ENCODE measurements at places on chromosomes 4 and X.

DNA sequence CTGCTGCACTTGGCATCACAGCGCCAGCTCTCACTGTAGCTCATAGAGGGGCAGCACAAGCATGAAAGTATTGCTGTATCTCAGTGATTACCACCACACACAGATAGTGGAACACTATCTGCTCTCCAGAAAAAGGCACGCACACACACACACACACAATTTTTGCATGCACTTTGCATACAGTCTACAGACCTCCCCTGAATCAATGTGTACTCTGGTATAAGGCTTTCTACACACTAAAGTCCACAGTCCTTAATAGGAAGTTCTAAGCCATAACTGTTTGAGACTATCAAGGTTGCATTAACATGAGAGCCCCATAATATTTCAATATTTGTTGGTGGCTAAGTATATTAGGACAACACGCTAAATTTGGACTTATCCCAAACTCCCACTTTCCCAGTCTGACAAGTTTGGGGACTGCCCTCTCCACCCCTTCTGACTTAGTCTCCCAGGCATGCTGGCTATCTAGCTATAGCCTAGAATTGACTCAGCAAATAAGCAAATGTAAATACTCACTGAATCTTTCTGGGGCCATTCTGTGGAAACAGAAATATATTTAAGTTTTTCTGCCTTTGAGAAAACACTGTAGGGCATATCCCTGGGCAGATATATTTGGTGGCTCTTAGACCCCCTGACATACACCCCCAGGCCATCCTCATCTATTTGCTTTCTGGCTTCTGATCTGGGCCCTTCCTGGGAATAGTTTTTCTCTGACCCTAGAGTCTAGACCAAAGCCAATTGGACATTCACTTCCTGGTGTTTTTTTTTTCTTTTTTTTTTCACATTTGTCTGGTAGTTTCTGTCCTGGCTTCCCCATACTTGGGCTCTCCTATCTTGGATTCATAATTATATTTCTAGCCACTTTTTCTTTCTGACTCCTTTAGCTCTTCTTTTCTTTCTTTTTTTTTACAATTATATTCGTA lies 36.4 kb upstream of the CT47C1 start:
- DNase-seq = no peak

DNA sequence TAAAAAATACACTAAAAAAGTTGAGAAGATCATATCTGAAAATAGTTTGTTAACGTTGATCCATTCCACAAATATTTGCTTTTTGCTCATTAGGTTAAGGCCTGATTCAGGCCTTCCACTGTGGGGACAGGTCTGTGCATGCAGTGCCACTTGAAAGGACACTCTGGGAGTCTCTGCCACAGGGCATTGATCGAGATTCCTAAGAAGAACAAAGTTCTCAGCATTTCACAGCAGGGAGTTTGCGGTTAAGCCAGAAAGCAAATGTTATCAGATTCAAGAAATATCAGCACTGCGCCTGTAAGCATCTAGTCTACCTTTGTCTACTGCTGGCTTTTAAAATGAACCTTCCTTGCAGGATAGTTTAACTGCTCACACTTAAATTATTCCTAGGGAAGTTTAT lies 62.2 kb upstream of the TNIP3 start:
- DNase-seq = no peak

GRCh38 chr4:169620880-169621248 lies 486 bp downstream of the CLCN3 start:
- DNase-seq = peak; percentile 33

DNA sequence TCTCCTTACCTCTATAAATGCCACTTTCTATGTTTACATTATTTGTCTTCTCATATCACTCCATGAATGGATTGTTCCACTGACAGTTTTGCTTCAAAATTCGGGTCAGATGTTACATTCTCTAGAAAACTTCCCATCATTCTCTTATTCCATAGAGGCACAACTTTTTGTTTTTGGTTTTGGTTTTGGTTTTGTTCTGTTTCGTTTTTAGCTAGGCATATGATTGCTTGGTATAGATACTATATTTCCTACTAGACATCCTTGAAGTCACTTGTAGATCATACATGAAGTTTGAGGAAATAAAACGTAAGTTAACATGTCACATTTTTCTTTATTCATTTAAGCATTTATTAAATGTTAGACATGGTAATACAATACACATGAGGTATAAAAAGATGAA lies 961.0 kb downstream of the PCDH18 start:
- no peak for DNase-seq

GRCh38 chrX:100408713-100409609 lies 1.1 kb downstream of the PCDH19 start:
- DNase-seq = no peak

DNA sequence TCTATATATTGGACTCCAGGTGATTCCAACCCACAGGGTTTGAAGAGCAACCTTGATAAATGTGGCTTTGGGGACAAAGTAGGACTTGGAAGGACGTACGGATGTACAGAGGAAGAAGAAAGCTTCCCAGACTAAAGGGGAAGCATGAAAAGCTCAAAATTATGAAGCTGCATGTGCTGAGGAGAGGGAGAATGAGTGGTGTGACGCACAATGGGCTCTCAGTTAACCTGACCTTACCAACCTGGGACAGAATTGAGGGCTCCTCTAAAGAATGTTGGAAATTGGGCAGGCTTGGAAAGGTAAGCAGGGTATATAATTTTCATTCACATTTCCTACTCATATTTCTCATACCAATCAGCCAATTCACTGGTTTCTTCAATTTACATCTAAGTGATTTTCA lies 10.5 kb upstream of the TIGD2 start:
- DNase-seq = no peak
